Amygdala (tissue), 56 donors: ENCODE measurements at places on chromosomes 13 and 19.

GRCh38 chr19:44737238-44738071, 11.1 kb upstream of the BCL3 start:
- no peak for DNase-seq

- DNase-seq, result no peak
Observed at GRCh38 chr13:60572003-60572798, 175.2 kb downstream of the TDRD3 start.

DNA sequence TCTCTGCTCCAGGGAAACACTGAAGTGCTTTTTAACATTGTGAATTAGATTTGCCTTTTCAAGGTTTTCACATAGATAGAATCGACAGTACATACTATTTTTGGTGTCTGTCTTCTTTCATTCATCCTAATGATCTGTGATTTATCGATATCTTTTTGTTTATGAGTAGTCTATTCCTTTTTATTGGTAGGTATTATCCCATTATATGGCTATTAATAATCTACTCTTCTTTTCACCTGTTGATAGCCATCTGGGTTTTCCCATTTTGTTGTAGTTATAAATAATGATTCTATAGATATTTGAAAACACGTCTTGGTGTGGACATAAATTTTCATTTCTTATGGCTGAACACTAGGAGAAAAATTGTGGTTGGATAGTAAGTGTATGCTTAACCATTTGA, 262.6 kb downstream of the MAB21L1 start:
- no peak for DNase-seq

DNA sequence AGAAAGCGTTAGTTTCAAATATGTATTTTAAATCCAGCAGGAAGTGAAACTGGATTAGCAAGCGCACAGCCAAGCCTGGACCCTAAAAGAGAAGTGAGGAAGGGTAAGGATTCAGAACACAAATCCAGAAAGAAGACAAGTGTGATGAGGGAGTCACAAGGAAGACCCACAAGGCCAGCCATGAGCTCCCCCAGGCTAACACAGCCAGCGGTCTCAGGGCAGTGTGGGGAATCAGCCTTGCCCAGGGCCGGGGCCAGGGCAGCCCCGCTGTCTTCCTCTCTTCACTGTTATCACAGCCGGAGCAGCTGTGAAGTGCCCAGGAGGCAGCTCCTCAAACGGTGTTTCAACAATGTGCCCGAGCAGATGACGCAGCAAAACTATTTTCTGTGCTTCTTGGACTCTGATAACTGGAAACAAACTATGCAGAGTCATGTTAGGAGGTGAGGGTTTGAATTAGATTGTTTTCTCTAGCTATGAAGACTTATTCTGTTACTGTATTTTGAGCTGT, 12.2 kb upstream of the CDC16 start:
- DNase-seq, result no peak

DNA sequence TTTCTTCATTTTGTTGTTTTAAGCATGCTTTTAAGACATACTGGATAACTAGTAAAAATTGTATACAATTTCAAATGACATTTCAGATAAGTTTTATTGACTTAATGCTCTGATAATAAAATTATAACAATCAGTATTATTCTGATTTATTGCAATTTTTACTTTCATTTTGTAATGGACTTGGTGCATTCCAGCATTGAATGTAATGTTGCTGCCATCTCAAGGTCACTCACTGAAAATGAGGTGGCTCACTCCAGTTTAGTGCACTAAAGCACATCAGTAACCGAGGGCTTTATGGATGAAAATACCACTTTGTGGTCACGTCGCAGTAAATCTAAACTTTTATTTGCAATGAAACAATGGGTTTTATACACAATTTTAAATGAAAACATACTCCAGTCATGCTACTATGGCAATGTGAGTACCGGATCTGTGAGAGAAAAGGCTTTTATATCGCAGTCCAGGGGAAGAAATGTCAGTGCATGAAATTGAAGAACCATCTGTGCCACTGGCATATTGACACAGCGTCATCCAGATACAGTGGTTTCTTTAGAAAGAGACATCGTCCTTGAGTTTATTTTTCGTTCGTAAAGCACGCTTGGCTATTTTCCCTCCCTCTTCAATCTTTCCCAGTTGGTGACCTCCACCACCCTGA, 20.7 kb upstream of the ZNF507 start:
- DNase-seq, result no peak
